ENCODE measurements at places on chromosomes 11 and 22.

DNA sequence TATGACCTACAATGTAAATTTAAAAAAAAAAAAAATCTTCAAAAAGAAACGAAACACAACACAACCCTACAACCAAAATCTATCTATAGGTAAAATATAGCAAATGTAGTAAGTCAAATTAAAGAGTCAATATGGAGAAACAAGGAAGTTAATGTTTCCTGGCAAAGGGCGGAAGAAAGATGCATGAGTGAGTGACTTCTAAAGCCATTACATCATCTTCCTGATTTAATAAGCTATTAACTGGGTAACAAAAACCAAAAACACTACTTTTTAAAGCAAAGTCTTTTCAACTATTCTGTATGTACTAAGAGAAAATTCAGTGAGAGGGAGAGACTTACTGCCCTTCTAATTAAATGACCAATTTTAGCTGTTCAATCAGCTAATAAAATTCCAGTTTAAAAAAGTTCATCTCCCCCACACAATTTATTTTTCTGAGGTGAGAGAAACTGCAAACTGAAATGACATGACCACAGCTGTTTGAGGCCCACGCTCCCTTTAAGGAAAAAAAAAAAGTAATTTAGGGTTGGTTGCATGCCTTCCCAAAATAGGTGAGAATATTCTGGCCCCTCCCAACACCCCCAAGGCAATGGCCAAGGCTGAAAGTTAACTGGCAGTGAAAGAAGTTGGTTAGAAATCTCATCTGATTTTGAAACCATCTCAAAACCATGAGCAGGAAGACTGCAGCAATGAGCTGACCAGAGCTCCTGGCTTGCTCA is 5.9 kb downstream of the SF1 start:
- DNase-seq: no peak

DNA sequence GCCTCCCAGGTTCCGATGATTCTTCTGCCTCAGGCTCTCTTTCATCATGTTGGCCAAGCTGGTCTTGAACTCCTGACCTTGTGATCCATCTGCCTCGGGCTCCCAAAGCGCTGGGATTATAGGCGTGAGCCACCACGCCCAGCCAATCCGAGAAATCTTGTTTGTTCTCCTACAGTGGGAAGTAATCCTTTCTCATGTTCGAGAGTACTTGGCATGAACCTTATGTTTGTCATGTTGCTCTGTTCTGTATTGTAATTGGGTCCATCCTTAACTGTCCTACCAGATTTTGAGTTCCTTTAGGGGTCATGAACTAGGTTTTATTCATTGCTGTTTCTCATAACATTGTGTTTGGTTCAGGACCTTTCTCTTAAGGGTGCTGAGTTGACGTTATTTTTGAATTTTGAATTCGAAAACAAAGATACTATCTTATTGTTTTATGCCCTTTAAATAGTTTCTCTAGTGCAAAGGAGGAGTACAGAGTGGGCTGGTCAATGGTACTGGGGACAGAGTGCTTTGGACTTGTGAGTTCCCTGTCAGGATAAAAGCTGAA is 113.4 kb upstream of the RRM1 start:
- no peak for DNase-seq

- DNase-seq: peak; percentile 69
Observed at GRCh38 chr22:36467946-36468345, 13.5 kb downstream of the TXN2 start.

- DNase-seq: no peak
Observed at GRCh38 chr11:108562746-108563581, 30.6 kb downstream of the EXPH5 start.

GRCh38 chr11:65611758-65612603 is 2.0 kb downstream of the MAP3K11 start:
- DNase-seq: no peak

GRCh38 chr11:92941676-92942571 is 27.5 kb upstream of the MTNR1B start:
- no peak for DNase-seq

- DNase-seq: no peak
Observed at GRCh38 chr11:43021466-43021865, 290.3 kb upstream of the API5 start.
